Stimulated activated CD4-positive, alpha-beta T cell treated with anti-CD3 and anti-CD28 coated beads, Interleukin-4, amount 100 ng/mL, for 1 hour (primary cell): ENCODE measurements at places on chromosomes 2 and 18.

DNA sequence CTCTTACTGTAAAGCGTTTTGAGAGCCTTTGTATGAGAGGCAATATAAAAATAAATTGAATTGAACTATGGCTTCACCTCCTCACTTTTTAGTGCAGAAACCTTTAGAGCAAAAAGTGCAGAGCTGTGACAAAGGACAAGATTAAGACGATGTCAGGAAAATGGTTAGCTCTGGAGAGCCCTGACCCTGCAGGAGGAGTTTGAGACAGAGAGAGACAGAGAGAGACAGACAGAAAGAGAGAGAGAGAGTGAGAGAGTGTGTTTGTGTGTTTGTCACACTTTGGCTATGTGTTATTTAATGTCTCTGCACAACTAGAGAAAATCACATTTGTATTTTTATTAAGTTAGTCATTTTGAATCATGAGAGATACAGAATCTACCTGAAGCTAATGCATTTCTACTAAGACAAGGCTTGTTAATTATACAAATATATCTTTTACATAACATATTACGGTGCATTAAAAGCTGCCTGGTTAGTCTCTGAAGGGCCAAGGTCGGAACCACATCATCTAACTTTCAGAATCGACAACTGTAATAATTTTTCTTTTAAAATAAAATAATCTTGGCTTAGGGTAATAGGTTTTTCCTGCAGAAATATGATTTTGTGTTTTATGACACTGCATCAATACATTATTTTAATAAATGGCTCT, 423.5 kb upstream of the ZEB2 start:
- DNase-seq, result no peak

GRCh38 chr2:155895016-155895415, 437.5 kb downstream of the NR4A2 start:
- DNase-seq, result no peak

DNA sequence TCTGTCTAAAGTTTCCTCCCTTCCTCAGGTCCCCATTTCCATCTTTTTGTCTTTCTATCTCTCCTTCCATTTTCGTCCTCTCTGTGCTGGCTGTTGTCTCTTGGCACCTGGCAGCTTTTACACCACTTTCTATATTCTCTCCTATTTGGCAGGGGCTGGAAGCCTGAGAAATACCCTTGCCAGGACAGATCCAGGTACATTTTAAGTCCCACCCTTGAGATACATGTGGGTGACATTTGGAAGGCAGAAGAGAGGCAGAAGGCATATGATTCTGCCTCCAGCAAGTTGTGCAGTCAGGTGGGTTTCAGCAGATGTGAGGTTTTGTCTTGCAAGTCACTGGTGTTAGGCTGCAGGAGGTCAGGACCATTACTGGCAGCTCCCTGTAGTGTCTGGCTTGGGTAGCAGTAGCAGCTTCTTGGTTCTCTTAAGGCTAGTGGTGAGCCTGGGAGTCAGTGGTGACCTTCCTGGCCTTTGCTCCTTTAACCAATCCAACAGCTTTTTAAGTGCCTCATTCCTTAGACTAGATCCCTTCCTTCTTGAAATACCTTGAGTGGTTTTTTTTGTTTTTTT, 90.1 kb downstream of the CAPN13 start:
- DNase-seq, result no peak

DNA sequence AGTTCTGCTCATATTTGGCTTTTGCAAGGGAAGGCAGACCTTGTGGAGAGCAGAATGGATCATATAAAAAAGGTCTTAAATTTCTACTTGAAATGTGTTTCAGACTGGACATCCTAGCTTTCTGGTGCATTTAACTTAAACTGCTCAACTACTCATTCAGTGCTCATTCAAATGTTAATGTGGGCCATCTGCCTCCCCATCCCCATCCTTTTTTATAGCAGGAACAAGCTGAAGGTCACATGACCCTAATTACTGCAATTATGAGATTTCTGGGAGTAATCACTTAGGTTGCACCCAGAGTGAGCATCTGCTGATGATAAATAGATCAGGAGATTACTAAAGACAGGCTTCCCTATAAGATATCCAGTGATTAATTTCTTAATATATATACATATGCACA, 96.1 kb downstream of the MAP2 start:
- no peak for DNase-seq

- no peak for DNase-seq
Observed at GRCh38 chr18:49613141-49613640, 51.3 kb downstream of the LIPG start.

DNA sequence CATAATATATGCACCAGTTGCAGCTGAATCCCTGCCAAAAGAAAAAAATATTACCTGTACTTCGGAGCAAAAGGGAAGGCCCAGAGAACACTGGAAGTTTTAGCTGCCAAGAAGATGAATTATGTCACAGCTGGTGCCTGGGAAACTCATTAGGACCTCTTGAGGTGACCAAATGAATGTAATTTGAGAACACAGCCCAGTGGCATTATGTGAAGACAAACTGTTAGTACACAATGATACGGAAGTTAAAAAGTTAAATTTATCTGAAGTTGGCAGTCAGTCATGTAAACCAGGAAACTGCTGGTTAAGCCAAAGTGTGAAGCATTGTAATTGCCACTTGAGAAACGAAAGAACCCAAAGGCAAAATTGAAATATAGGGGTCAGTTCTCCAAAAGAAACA, 80.7 kb downstream of the EML4 start:
- no peak for DNase-seq
